ENCODE measurements at places on chromosomes 2 and 18.
A peak's percentile ranks its signal among the peaks of the same experiment; 100 is the strongest.

- DNase-seq: peak; percentile 68
These were observed 3.7 kb downstream of the GPR17 start for GRCh38 chr2:127649684-127650040.

DNA sequence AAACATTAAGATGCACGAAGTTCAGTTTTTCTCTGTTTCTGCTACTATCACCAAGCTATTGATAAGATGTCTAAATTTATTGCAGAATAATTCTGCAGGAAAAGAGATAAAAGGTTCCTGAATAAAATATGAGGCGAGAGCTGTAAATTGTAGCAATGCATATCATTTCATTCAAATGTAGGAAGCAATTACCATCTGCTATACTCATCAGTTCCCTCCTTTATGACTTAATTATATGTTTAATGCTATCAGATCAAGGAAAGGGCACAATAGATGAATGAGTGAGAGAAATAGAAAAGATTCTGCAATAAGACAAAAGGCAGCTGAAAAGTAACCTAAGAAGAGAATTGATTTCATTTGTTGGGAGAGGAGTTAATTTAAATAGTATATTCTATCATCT, 108.2 kb upstream of the GALNT5 start:
- no peak for DNase-seq

- DNase-seq: no peak
These were observed 249.3 kb upstream of the RBBP8 start for GRCh38 chr18:22683786-22684185.

- peak; percentile 23 for DNase-seq
These were observed at the start of gene PER2 for GRCh38 chr2:238287737-238288649. PER2 (minus strand) TSS chr2:238288610; CDS start chr2:238277936, 10,674 bp downstream.

DNA sequence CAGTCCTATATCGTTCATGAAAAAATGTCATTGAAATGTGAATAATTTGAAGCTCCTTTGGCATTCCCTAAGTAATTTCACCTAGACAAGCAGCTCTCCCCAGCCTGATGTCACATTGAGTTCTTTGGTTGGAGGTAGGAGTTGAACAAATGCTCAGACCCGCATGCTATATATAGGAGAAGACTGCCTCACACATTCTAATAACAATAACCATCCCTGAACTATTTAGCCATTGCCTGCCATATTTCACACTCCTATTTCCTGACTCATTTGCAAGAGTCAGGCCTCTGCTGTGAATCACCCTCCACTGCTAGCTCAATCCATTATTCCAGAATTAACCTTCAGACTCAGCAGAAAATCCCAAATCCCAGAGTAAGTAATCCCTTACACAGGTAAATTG, 256.6 kb upstream of the ACVR2A start:
- no peak for DNase-seq

DNA sequence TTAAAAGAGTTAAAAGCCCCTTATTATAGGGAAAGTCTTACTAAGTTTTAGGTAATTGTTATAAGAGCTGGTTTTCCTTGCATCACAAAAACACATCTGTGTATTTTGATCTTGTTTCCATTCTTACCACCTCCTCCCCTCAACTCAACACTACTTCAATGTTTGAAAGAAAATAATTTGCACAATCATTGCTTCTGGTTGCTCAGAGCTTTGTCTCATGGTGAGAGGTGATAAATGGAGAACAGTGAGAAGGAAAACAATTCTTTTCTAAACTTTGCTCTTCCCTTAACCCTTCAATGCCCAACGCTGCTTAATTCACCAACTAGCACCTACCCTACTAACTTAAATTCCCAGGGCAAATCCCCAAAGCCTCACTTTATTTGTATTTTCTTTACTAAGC, 268.1 kb upstream of the LINC00305 start:
- no peak for DNase-seq
